ENCODE measurements at places on chromosomes 2 and 18.

DNA sequence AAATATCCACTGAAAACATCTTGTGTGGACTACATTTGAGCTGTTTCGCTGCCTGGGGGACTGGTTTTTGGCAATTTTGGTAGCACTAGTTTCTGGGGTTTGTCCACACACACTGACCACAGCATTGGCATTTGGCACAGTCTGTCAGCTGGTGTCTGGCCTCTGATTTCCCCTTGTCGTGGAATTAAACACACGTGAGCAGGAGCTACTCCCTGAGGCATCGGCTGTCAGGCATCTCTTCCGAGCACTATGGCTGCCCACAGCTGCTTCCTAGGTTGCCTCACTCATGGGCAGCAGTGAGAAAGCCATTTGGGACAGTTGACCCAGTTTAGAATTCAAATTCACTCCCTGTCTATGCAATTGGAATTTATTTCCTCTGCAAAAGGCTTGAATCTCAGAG is 46.8 kb upstream of the FZD5 start:
- DNase-seq, result no peak

GRCh38 chr2:2524348-2524941 is 193.4 kb upstream of the MYT1L start:
- no peak for DNase-seq

- DNase-seq, result no peak
Measured at GRCh38 chr2:121128741-121129659, 156.0 kb downstream of the TFCP2L1 start.

DNA sequence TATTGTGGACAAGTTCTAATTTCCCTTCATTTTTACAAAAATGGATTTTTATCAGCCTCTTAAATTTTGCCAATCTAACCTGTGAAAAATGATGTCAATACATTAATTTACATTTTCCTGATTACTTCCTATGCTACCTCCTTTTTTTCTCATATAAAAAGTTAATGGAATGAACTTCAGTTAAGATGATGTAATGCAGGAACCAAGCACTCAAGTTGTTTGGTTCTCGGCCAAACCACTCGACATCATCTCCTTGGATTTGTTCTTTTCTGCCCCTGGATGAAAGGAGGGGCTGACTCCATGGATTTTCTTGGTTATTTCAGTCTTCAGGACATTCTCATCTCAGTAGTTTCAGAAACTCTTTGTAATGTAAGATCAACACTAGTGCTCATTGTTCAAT is 253.1 kb upstream of the NXPH2 start:
- no peak for DNase-seq

- no peak for DNase-seq
Measured at GRCh38 chr2:15223887-15224286, 337.2 kb downstream of the NBAS start.

- DNase-seq, result no peak
Measured at GRCh38 chr2:168180914-168181313, 66.5 kb downstream of the STK39 start.

DNA sequence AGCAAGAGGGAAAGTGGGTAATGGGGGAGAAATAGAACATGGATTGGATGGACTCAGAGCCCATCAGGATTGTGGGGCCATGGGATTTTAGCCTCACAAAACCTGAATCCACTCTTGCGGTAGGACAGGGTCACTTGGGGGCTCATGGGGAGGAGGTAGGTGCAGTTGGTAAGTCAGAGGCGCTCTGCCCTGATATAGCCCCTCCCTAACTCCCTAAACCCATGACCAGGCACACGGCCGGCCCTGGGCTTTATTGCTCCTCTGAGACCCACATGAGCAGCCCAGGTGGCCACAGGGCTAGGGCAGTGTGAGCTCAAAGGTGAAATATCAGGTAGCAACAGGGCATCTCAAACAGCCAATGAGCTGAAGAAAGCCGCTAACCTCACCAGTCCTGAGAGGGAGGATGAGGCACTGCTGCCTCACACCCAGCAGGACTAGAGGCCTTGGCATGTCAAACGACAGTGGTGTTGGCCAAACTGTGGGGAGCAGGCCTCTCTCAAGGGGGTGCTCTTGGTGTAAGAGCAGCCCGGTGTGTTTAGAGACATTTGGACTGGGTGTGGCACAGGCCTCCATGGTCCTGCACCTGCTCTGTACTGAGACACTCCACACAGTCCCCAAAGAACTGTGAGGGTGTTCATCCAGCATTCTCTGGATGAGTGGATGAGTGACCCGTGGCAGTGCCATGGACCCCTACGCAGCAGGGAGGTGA is 90.8 kb upstream of the HS6ST1 start:
- DNase-seq, result peak; percentile 58

GRCh38 chr2:147945660-147946059 is 74.9 kb downstream of the ORC4 start:
- no peak for DNase-seq

- no peak for DNase-seq
Measured at GRCh38 chr2:197889041-197889440, 84.6 kb downstream of the PLCL1 start.

DNA sequence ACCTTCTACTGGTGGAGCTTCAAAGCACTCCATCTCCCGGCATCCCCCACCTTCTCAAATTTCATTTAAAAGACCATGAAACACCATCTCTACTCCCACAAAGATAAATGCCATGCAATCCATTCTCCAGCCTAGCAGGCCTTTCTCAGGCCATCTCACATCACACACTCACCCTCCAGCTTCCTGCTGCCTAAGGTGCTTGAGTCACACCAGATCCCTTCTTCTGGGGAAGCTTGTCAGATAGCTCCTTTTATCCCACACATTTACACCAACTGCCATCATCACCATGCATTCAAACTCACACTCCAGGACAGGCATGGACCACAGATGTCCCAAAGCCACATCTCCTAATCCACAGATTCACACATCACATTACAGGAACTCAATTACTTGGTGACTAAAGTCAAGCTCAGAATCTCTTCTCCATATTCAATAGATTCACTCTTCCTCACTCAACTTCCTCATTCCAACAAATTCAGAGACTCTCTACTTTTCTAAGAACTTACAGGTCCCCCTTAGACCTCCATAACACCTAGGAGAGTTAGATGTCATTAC is 292.5 kb downstream of the TNS1 start:
- DNase-seq, result peak; percentile 5

GRCh38 chr18:47108998-47109405 is 41.3 kb downstream of the HDHD2 start:
- DNase-seq, result no peak

- DNase-seq, result peak; percentile 55
Measured at GRCh38 chr2:105610576-105611332, 134.0 kb upstream of the NCK2 start.

- DNase-seq, result no peak
Measured at GRCh38 chr2:100367163-100367562, 44.9 kb upstream of the LONRF2 start.

GRCh38 chr18:56451188-56451587 is 187.2 kb downstream of the TXNL1 start:
- no peak for DNase-seq

- DNase-seq, result no peak
Measured at GRCh38 chr2:86048888-86049287, 56.8 kb downstream of the POLR1A start.

DNA sequence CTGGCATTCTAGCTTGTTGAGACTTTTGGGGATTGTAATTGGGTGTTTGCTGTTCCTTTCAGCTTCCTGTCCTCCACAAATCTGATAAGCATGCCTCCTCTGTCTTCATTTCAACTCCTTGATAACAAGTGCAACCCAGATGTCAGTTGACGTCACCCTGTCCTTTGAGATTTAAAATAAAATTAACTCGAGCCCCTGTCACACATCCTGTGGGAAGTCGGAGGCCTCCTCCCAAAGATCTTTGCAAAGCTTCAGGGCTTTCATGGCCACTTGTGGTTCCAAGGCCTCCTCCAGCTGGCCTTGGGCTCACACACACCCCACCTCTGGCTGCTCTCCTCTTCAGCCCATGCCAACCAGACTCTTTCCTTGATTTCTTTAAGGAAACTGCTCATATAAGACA is 69.9 kb upstream of the ITGA6 start:
- no peak for DNase-seq

- DNase-seq, result no peak
Measured at GRCh38 chr2:242043538-242044312, 174.2 kb downstream of the RTP5 start.

DNA sequence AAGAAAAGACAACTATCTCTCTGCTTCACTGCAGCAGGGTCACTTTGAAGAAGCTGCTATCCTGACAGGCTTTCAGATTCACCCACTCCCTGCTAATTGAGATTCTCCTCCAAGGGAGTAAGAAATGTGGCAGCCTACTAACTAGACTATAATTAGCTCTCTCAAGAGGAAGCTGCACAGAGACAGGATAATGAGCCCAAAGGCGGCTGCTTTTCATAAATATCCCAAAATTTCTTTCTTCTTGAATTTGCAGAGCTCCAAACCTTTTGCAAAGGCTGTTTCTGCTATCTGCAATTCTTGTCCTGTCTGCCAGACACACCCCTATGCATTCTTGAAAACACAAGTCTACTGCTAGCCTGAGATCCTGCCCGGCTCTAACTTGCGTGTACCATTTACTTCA is 54.0 kb upstream of the RNU4ATAC start:
- no peak for DNase-seq

DNA sequence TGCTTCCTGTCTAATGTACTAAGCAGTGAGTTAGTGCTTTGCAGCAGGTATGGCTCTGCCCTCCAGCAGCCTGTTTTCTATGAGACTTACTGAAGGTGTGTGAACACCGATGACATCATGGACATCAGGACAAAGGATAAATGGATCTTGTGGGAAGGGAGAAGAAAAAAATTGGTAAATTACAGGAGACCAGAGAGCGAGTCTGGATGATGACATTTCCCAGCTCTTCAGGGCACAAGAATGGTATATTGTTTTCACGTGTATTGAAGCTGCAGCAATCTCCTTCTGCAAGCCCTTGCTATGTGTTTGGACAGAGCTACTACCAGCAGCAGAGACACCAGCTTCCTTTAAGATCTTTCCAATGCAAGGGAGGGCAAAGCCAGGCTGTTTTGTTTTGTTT is 47.2 kb downstream of the DCC start:
- DNase-seq, result no peak

DNA sequence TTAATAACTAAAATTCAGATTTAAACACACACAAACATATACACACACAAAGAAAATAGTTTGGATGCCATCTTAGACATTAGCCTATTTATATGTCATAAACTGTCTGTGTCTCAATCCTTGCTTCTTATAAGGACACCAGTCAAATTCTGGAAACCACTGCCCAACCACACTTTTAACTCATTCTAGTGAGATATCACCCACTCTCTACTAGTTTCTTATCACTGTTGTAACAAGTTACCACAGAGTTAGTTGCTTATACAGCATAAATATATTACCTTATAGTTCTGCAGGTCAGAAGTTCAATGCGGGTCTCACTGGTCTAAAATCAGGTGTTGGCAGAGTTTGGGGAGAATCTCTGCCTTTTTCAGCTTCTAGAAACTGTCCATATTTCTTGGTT is 239.1 kb downstream of the MTX2 start:
- no peak for DNase-seq

DNA sequence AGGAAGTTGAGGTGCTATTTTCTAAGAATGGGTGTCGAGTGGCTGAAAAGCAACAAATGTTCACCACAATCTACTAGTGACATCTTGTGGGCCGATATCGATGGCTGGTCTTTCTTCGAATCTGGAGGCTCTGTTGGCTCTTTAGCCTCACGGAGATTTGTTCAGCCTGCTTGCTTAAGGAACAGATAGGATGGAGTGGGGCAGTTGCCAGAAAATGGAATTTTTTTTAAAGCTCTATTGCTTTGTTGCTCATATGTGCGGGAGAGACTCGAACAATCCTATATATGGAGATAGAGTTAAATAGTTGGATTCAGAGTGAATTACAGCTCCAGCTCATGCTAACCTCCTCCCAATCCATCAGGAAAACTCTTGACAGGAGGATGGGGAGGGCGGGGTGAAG is 70.9 kb upstream of the LYPD6B start:
- no peak for DNase-seq

DNA sequence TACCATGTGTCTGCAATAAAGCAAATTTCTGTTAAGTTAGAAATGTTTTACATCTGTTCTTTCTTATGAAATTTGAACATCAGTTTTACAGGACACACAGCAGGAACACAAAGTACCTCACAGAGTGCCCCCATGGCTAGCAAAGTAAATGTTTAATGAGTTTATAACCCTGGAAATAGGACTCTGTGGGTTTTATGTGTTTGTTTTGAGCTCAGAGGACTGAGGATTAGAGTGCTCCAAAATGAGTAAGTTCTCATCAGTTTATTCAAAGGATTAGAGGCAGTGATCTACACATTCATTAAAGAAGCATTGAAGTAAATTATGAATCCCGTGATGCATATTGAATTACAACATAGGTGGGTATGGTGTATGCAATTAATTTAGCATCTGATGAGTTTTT is 281.8 kb downstream of the GULP1 start:
- no peak for DNase-seq

GRCh38 chr18:4987452-4988405 is 209.3 kb downstream of the AKAIN1 start:
- DNase-seq, result no peak

DNA sequence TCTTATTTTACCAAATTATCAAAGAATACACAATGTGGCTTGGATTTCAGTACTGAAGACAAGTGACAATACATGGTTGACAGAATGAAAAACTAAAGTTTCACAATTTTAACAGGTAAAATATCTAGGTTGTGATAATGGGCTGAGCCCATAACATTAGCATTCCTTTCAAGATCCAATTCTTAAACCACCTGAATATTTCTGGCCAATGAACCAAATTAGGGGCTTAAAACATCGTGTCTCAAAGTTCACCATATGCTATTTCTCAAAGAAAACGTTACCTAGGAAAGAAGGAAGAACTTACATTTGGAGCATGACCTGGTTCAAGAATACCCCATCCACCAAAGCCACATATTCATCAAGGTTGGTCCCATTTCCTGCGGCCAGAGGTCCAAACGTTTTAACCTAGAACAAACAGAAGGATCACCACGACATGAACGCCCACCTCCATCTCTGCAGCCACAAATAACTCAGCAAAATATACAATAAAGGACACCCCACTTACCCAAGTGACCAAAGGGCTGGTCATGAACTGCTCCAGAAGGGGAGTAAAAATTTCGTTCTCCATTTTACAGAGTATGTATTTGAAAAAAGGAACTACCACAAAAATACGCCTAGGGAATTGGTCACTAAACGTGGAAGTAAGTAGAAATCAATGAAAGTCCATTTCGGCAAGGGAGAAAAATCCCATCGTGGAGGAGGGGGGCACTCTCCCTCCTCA is 984 bp downstream of the CCDC88A start:
- no peak for DNase-seq

GRCh38 chr2:100317634-100318033 is 4.7 kb downstream of the LONRF2 start:
- DNase-seq, result no peak

Measured in left forelimb (tissue), 1 donor.